Myocyte (in vitro differentiated cells): ENCODE measurements at places on chromosomes 1 and 21. TPM values are rescaled to one million over a fixed set of nuclear protein-coding genes. Genes with fewer than 3 reads are reported as not detected.
A peak's percentile ranks its signal among the peaks of the same experiment; 100 is the strongest.

Gene KCNE2
- 0.47 TPM in 1 of 2 replicates, not detected in the other for total RNA-seq

DNA sequence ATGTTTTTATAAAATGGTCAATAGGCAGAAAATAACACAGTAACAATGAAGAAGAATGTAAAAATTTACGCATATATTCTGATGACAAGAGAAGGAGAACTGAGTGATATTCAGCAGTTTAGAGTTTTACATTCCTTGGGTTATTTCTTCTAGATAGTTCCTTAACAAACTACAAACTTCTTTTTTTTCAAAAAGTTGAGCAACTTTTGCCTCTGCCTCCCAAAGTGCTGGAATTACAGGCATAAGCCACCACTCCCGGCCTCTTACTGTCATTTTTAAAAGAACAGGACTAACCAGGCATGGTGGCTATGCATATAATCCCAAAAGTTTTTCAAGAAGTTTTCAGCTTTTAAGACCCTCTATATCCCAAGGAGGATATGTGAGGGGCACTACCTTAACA lies 32.9 kb downstream of the ARNT start:
- DNase-seq = no peak

DNA sequence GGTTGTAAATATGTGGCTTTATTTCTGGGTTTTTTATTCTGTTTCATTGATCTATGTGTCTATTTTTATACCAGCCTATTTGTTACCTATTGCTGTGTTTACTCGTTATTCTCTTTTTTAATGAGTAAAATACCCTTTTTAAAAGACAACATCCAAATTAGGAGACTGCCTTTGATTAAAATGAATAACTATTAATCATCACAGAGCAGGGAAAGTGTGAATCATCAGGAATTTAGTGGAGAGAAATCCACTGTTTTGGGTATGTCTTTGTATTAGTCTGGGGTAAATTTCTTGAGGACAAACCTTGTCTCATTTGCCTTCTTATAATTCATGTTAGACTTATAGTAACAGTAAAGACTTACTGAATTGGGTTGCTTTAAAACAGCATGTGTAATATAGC lies 12.1 kb downstream of the DISC1 start:
- DNase-seq = no peak

Gene TCHHL1
- not detected in 2 replicates for total RNA-seq

DNA sequence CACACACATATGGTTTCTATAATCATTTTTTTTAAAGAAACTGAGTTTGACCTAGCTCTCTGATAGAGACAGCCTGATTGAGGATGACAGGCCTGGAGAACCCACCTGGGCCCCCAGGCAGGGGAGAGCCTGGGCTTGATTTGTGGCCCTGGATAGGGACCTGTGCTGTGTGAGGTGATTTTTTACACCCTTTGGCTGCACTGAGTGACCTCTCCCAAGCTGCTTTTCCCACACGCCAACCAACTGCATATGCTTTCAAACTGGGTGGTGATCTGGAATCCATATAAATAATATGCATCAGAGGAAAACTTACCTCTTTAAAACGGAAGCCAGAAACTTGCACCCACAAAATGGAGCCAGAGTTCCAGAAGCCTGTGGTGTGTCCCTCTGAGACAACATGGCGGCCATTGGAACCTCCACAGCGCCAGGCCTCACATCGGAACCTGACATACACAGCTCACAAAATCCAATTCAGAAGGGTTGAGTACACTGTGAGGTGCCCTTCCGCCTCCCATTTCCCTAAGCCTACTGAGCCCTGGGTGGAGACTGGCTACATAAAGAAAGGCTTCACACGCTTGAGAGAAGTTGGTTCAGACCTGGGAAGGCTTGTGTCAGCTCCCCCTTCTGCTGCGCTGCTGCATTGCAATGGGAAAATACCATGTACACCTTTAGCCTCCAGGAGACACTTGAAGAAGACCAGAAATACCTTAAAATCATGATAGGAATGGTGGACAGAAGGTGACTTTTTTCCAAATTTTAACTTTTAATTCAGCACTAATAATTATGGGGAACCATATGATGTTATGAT lies 160.7 kb downstream of the HHIPL2 start:
- DNase-seq = no peak

DNA sequence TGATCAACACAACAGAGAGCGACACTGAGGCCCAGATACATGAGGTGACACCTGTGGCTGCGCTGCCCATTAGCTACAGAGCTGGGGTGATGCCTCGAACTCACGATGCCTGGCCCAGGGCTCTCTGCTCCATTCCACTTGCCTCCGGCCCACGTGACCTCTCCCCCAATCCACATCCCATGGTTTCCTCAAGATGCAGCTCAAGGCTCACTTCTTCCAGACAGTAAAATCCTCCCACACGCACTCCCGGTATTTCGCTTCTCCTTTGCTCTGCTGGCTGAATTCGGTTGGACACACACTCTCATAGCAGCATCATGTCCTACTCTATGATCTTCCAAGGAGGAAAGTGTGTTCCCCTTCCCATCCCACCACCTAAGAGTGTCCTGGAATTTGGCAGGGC lies 672.5 kb downstream of the KIF26B start:
- DNase-seq = no peak

DNA sequence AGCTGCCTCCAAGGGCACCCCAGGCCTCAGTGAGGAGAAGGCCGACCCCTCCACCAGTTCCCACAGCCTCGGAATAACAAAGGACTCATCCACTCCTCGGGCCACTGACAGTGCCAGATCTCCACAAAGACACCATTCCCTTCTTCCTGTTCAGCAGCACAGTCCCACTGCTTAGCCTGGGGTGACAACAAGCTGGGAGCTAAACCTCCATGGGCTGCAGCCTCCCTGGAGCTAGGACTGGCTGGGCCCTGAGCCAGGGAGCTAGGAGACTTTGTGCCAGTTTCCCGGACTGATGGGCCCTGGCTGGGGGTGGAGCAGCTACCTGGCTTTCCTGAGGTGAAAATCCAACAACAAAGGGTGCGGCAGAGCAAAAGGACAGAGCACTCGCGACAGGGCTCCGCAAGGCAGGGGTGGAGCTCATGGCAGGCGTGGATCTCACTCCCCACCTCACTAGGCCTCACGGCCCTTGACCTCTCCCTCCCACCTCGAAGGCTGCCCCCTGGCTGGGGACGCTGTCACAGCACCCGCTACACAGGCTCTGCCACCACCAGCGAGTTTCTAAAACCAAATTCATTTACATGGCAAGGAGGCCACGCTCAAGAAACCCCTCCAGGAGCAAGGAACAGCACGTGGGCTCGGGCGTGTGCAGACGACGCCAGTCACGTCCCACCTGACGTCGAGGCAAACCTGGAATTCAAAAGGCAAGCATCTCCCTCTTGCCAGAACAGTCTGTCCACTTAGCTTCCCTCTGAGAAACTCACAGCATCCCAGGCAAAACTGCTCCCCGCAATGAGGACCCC lies 13.8 kb downstream of the SLC35E2B start:
- no peak for DNase-seq

Gene GBP2
- 70.6 and 111 TPM in 2 replicates for total RNA-seq

DNA sequence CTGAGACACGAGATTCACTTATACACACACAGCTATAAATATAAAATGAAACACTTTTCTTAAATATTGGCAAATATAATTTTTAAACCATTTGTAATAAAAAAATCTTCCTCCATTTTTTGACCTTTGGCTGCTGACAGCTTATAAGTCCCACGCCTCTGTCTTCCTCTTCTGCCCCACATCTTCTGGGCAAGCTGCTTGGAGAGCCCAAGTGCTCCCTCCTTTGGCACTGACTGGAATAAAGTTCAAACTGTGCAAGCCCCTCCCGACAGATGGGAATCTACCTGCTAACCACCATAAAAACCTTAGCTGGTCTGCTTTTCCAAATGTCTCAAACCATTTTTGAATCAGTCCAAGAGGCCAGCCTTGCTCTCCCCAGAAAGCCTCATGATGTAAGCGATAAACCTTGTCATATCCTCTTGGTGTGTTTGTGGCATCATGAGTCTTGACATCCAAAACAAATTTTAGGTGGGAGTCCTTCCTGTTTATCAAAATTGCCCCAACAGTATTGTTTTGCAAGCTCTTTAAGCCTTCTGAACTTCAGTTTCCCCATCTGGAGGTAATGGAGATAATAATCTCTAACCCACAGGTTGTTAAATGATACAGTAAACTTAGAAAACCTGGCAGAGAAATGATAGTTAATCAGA lies 99.8 kb downstream of the SNX7 start:
- peak; percentile 3 for DNase-seq

Gene MPC2
- total RNA-seq = 60.4 TPM in 2 replicates
